ENCODE measurements at places on chromosomes 13 and 19. TPM values are rescaled to one million over a fixed set of nuclear protein-coding genes. Genes with fewer than 3 reads are reported as not detected.

DNA sequence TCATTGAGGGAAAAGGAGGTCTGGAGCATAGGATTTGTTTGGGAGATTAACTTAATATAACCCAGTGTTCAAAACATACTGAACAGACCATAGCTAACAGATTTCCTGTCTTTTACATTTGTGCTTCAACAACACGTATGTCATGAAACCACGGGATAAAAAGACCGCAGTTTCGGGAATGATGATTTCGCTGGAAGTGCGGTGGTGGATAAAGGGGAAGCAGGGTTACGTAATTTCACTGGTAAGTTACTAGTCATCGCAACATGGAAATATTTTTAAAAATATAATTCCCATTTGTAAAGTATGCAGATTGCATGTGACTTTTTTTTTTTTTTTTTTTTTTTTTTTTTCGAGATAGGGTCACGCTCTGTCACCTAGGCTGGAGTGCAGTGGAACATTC, 237.4 kb downstream of the LMO7 start:
- H3K27ac ChIP-seq, result no peak overlapping the region
- no peaks in the 10 kb centered on the region for H3K27me3 ChIP-seq
- H3K4me3 ChIP-seq, result no peak overlapping the region
- H3K4me1 ChIP-seq, result no peaks in the 10 kb centered on the region

Gene TNFRSF19
- 56.6 TPM for total RNA-seq

- H3K36me3 ChIP-seq, result no peaks in the 10 kb centered on the region
- no peaks in the 10 kb centered on the region for H3K27me3 ChIP-seq
- no peak overlapping the region for H3K27ac ChIP-seq
- H3K4me3 ChIP-seq, result no peak overlapping the region
These were observed 5.7 kb upstream of the TNFSF13B start for GRCh38 chr13:108263621-108264355.

- peak; percentile 64 for DNase-seq
- no peaks in the 10 kb centered on the region for H3K27me3 ChIP-seq
- H3K4me3 ChIP-seq, result no peak overlapping the region
These were observed 2.7 kb downstream of the PLEKHF1 start for GRCh38 chr19:29667901-29668341.

Gene IQCN
- 5.5 TPM for total RNA-seq

Gene DHDH
- total RNA-seq, result 0.51 TPM

Gene LILRB2
- 9.1 TPM for total RNA-seq

DNA sequence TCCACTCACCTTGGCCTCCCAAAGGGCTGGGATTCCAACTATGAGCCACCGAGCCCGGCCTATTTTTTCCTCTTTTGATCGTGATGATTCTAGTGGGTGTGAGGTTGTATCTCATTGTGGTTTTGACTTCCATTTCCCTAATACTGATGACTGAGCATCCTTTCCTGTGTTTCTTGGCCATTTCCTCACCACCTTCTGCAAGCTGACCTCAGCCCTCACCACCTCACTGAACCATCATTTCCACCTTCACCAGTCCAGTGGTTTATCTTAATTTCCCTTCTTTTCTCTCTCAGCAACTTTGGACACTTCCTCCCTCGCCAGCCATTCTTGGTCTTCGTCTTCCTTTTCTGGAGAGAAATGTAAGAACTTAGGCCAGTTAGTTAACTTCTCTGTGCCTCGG, 13.0 kb upstream of the BICRA start:
- H3K4me3 ChIP-seq, result no peak overlapping the region
- no peak for DNase-seq
- no peaks in the 10 kb centered on the region for H3K36me3 ChIP-seq
- no peaks in the 10 kb centered on the region for H3K4me1 ChIP-seq
- H3K27ac ChIP-seq, result no peak overlapping the region
- no peaks in the 10 kb centered on the region for H3K27me3 ChIP-seq

- no peaks in the 10 kb centered on the region for H3K4me1 ChIP-seq
- peaks cover 1% of the 10 kb centered on the region for H3K36me3 ChIP-seq
- DNase-seq, result no peak
- no peaks in the 10 kb centered on the region for H3K27me3 ChIP-seq
- H3K27ac ChIP-seq, result no peak overlapping the region
These were observed 34.1 kb upstream of the SERPINE3 start for GRCh38 chr13:51305271-51305967.

Data from lung (tissue), 17 donors.